ENCODE measurements at places on chromosomes 3 and 15.

GRCh38 chr15:90660195-90660998, 56.7 kb upstream of the BLM start:
- DNase-seq, result no peak

- DNase-seq, result no peak
Observed at GRCh38 chr3:53695324-53695690, 150.9 kb downstream of the CHDH start.

GRCh38 chr15:87731630-87732029, 524.9 kb downstream of the NTRK3 start:
- no peak for DNase-seq

DNA sequence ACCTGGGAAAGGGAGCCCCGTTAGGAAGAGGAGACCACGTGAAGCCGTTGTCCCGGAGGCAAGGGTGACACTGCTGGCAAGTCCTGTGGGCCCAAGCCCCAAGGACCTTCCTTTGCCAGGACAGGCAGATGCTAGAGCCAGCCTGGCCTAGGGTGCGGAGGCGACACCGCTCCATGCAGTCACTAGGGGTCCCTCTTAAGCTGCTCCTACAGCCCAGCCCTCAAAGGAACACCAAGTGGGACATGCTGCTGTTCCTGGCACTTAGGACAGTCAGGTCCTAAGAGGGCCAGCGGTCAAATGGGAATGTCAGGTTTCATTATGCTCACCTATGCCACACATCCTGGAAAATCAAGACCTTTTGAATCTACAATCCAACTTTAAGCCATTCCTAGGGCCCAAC, 59.7 kb downstream of the RPN1 start:
- DNase-seq, result no peak

- DNase-seq, result no peak
Observed at GRCh38 chr3:106176734-106177133, 307.9 kb upstream of the CBLB start.

GRCh38 chr3:12797892-12798558, 1.5 kb downstream of the CAND2 start:
- no peak for DNase-seq

DNA sequence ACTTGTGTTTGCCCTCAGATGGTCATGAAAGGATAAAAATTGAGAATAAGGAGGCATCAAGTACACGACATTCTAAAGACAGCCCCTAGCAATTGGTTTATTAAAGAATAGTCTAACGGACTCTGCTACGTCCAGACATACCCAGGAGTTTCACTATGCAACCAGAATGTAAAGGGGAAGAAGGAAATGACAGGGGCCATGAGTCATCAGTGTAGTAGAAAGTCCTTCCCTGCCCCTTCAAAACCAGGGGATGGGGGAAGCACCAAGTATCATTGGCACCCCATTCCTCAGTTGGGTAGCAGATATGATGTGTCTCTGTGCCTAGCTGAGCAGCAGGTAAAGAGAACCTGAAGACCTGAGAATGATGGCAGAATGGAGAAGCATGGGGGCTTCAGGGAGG, 367.4 kb downstream of the IL20RB start:
- DNase-seq, result no peak

All from activated gamma-delta T cell (primary cell).